Fibroblast of the aortic adventitia (primary cell): ENCODE measurements at places on chromosomes 13 and 19.

DNA sequence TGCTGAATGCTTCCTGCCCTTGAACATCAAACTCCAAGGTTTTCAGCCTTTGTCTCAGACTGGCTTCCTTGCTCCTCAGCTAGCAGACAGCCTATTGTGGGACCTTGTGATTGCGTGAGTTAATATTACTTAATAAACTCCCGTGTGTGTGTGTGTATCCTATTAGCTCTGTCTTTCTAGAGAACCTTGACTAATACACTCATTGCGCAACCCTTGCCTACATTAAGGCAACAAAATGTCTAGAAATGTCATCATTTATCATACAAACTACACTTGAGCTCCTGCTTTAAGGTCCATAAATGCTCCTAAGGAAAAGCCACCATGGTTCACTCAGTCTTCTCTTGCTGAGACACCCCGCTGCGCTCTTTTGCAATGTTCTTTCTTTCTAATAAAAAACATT is 2861.0 kb downstream of the PCDH9 start:
- DNase-seq: peak; percentile 26

DNA sequence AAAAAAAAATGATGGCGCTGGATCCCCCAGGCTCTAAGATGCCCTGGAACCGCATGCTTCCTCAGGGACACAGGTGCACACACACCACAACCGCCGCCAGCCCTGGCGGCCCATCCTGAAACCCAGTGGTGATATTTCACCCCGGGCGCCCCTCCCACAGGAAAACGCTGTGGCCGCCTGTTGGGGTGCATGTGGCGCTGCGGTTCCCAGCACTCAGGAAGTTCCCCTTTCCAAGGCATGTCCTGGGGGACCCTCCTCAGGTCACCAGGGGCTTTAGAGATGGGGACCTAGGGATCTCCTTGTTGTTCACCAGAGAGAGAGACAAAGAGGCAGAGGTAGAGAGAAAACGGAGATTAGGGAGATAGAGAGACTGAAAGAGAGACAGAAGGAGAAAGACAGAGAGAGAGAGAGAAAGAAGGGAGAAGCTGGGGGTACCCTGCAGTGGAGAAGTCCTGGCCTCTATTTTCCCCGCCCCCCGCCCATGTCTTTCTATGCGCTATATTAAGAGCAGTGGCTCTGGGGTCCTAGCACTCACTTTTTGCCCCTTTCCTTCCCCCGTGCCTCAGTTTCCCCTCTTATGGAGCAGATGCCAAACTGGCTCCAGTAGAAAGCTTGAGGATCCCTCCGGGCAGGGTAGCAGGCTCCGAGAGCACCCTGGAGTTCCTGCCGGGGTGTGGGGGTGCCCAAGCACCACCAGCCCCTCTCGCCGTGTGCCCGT is 2.3 kb downstream of the ADGRE2 start:
- DNase-seq: no peak

GRCh38 chr19:7519361-7520130 is 2.9 kb upstream of the MCOLN1 start:
- no peak for DNase-seq

DNA sequence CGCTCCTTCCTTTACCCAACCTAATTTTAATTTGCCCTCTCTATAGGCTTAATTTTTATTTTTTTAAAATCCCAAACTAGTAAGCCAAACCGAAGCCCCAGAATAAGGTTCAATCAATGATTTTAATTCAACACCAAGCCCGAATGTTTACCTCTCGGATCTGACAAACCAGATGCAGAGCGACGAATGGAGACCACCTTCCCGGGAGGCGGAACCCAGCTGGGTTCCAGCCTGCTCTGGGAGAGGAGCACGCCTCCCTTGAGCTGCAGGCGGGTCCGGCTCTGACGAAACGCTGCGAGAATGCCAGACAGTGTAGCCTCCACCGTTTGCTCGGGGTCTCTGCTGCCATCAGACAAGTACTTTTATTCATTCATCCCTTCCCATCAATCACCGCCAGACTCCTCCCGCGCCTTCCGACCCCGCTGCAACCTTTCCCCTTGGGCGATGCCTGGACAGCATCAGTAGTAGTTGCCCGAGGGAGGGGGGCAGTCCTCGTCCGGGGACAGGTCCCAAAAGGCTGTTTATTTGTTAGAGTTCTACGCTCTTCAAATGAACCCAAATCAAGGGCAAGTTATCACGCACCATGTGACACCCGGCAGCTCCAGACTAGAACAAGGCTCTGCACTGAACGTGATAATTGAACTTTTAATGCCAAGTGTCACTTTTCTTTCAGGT is 752 bp upstream of the EDNRB start:
- peak; percentile 16 for DNase-seq

GRCh38 chr13:88958821-88959220 is 1287.7 kb downstream of the SLITRK5 start:
- DNase-seq: peak; percentile 16

DNA sequence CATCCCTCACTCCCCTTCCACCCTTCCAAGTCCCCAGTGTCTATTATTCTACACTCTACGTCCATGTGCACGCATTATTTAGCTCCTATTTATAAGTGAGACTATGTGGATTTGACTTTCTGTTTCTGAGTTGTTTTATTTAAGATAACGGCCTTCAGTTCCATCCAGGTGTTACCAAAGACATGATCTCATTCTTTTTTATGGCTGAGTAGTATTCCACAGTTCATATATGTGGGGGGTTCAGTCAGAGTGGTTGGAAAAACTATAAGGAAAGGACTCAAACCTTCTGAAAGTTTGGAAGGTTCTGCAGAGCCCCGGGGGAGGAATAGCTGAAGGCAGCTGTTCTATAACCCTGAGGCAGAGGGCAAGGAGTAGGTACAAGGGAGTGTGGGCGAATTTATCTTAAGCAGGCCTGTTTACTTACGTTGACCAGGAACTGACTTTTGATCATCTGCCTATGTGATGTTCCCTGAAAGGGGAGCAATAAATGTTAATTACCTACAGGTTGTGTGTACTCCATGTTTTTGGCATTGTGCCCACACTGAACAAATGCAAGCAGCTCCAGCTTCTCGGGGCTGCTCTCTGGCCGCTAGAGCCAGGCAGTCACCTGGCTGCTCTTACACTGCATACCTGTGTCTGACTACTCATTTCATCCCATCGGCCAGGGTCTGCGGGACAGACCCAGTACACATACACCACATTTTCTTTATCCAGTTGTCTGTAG is 13.5 kb upstream of the ADGRE1 start:
- no peak for DNase-seq

GRCh38 chr13:44063881-44064280 is 184.2 kb downstream of the LACC1 start:
- DNase-seq: no peak

DNA sequence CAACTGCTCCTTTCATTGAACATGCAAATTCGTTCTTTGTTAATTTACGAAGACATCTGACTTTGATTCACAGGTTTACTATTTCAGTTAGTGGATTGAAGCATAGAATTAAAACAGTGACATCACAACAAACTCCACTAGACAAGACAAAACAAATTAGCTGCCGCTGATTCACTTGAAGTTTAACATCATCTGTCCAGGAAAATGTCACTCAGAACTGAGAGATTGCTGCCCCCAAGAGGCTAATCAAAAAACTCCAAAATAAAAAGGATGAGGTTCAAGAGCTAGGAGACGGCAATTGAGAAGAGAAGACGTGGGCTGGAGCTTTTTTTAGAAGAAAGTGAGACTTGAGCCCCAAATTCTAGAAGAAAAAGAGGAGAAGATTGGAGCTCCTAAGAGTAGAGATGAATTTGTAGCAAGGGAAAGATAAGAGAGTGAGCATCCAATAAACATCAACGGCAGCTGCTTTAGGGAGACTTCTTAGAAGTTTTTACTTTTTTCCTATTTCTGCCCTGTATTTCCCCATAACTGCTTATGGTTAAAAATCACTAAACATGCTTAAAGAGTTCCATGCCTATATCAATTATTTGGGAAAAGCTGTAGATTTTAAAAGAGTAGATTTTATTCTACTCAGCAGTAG is 40.8 kb upstream of the TPP2 start:
- DNase-seq: peak; percentile 34

GRCh38 chr19:472005-472858 is 11.4 kb upstream of the SHC2 start:
- no peak for DNase-seq

DNA sequence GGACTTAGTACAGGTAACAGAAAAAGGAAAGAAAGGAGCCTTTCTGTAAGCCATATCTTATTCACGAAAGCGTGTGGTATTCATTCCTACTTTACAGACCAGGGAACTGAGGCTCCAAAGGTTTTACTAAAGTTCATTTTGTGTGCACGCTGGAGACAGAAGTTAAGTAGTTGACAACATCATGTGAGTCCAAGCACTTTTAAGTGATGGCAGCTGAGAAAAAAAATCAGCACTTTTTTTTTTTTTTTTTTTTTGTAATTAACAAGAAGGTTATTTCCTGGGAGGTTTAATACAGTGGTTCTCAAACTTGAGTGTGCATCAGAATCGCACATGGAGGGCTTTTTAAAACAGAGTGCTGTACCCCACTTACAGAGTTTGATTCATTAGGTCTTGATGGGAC is 2.0 kb downstream of the DNAJC3 start:
- DNase-seq: no peak

- no peak for DNase-seq
Observed at GRCh38 chr19:1845125-1845515, 3.2 kb downstream of the REXO1 start.

GRCh38 chr13:35818633-35819067 is 312.5 kb downstream of the DCLK1 start:
- peak; percentile 74 for DNase-seq

GRCh38 chr13:42990291-42991232 is 1.5 kb downstream of the EPSTI1 start:
- peak; percentile 16 for DNase-seq

- peak; percentile 68 for DNase-seq
Observed at GRCh38 chr13:32581177-32581786, 5.0 kb upstream of the PDS5B start.

GRCh38 chr13:50080911-50081678 is 65.9 kb downstream of the KCNRG start:
- DNase-seq: peak; percentile 57

DNA sequence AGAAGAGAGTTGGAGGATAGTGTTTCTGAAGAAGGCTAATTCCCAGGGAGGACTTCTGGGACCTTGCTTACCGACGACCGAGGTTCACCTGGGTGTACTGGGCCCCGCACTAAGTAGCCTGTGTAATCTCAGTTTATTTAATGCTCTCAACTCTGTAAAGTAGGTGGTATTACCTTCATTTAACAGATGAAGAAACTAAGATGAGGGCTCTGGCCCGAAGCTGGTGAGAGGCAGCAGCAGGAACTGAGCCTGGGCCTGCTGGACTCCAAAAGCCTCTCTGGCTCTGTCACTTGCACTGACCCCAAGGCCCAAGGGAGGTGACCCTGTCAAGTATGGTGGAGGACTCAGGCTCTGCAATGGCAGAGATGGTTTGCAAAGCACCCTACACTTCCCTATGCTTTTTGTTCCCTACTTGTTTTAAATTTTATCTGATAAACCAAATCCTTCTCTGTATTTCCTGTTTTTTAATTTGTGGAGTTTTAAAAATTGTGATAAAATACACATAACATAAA is 50.6 kb downstream of the GGACT start:
- DNase-seq: no peak

DNA sequence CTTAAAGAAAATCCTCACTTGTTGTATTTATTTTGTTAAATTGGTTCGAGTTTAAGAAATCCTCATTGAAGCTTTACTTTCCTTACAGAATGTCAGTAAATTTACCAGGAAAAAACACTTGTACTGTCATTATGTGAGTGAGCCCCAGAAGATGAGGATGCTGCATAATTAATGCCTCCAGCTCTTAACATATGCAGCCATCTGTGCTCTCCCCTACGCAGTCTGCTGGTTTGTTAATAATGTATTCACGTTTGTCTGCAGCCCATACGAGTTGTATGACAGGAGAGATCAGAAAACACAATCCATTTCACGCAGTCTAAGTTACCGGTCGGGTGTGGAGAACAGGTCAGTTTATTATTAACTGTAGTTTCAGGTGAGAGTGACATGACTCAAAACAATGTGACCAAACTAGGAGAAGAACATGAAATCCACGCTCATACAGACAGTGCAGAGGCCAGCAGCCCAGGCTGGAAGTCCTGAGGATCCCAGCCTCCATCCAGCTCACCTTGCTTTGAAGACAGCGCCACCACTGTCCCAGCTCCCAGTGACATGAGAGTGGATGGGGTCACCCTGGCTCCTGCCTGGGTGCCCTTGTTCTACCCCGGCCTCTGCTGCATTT is 19.8 kb upstream of the ATP11A start:
- no peak for DNase-seq

DNA sequence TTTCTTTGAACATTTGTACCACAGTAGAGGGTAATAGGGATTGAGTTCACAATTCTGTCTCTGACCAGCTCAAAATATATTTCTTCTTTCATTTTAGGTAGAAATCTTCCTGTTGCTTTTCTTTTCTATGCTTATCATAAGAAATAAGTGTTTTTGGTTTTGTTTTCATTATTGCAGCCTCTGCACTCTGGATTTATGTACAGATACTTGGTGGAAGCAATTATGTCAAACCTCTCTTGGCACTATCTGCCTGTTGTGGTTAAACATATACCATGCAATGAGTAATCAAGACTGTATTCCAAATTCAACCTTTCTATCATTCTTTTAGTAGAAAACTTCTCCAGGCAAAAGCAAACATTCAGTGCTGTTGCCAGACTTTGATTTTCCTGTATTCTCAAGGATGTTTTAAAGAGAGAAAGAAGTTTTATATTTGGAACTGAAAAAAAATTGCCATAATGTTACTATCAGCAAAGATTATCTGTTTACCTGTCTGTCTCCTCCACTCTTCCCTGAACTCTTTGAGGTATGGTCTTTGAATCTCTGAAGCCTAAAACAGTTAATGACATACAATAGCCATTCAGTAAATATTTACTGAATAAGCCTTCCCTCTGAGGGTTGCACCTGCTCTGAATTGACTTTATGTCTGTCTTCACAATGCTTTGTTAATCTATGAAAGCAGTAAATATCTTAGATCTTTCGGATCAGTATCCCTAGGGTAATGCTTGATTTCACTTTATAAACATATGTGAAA is 612.5 kb upstream of the PRR20A start:
- DNase-seq: no peak

DNA sequence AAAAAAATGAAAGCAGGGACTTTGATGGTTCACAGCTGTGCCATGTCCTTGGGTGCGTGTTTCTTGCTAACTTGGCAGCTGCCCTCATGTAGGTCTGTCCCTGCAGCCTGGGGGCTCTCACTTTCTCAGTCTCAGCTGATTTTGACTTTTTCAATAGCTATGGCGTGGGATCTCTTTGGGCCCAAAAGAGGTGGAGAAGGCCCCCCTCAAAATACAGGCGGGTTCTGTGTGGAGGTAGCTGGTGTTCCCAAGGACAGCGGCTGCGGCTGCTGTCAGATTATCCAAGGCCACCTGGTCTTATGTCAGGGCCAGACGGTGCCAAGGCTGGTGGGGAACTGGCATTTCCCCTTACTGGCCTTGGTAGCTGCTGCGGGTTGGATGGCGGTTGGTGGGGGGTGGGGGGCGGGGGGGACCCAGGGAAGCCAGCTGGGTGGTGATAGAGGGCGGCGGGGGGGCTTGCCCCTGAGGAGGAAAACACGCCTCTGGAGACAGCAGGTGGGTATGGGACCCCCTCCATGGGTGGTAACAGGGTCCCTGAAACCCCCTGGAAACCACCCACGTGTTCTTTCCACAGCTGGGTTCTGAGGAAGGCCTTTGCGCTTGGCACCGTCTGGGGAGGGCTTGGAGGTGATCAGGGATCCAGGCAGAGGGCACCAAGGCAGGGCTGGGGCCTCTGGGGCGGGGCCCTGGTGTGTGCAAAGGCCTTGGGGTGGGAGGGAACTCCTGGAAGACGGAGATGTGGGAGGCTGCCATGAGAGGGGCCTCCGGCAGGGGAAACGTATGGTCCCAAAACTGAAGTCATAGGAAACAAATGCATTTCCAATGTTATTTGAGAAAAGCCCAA is 4.1 kb downstream of the TIMM13 start:
- DNase-seq: no peak

- no peak for DNase-seq
Observed at GRCh38 chr19:3881272-3882040, 971 bp downstream of the ATCAY start.
